ENCODE measurements at places on chromosomes 5 and 9.
A peak's percentile ranks its signal among the peaks of the same experiment; 100 is the strongest.

DNA sequence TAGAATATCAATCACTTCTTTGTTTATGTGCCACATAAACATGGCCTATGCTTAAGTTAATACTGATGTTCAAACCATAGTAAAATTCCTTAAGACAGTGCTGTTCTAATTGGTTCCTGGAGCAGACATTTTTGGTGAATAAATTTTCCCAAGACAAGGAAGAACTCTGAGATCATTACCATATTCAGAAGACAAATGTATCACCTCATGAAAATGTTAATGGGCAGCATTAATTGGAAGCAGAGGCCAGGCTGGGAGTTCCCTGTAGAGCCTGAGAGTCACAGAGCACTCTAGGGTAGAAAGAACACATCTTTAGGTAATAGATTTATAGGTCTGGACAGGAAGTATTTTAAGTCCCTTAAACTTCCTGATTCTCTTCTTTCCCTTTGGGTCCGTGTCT is 240.2 kb downstream of the MAN2A1 start:
- no peak for DNase-seq

DNA sequence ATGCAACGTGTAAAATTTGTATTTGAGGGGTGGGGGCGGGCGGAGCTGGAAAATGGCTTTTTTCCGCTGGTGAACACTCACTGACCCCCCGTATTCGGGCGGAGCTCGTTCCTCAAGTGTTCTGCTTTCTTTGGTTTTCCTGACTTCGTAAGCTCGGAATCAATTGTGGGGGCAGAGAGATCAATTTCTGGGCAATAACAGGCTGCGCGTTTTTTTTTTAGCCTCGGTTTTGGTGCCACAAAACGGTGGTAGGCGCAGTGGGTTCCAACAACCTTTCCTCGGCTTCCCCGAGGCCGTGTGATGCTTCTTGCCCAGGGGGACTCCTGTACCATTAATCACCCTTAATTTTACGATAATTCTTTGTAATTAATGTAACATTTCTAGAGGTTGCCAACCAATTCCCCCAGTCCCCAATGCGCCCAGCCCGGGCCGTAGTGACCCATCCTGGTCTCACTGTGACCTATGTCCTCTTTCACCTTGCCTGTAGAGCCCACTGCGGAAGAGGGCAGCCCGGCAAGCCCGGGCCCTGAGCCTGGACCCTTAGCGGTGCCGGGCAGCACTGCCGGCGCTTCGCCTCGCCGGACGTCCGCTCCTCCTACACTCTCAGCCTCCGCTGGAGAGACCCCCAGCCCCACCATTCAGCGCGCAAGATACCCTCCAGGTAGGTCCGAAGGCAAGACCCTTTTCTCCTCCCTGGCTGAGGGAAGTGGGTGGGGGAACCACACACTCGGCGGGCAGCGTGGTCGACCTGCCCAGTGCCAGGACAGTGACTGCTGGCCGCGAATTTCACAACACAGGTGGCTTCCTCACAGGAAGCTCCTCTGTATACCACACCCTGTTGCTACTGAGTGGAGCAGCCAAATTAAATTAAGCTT is 3.7 kb downstream of the NR4A3 start:
- no peak for DNase-seq

- peak; percentile 88 for DNase-seq
Measured at GRCh38 chr9:136631038-136632000, 31.4 kb upstream of the EGFL7 start.

GRCh38 chr9:71607461-71607881 is 160.8 kb downstream of the CEMIP2 start:
- no peak for DNase-seq

GRCh38 chr5:140801494-140801841 is 611 bp downstream of the PCDHA3 start:
- no peak for DNase-seq

DNA sequence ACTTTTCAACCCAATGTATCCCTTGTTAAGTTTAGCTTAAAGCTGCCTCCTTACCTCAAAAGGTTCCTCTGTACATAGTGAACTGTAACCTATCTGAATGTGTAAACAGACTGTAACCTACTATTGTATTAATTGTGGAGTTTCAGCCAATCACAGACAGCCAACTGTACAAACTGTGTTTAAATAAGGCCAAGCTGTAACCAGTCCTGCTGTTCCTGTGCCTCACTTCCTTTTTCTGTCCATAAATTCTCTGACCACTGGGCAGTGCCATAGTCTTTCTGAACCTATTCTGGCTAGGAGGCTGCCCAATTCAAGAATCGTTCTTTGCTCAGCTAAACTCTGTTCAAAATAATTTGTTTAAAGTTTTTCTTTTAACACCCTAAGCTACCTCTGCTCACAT is 74.7 kb upstream of the DAPK1 start:
- DNase-seq = no peak

DNA sequence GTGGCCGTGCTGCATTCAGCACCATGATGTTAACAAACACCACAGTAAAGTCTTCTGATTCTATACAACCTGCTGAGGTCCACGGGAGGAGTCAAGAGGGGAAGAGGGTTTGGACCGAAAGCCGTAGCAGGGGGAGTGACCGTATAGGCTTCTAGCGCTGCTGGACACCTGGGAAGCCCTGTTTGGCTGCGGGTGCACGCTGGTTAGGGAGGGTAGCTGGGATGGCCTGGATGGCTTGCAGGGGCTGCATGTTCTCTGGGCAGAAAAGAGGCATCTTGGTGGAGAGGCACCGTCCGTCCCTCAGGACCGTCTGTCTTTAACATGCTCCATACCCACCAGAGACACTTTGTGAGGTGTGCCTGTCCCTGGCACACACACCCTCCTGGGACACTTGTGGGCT is 251.0 kb upstream of the IRX1 start:
- DNase-seq = no peak

DNA sequence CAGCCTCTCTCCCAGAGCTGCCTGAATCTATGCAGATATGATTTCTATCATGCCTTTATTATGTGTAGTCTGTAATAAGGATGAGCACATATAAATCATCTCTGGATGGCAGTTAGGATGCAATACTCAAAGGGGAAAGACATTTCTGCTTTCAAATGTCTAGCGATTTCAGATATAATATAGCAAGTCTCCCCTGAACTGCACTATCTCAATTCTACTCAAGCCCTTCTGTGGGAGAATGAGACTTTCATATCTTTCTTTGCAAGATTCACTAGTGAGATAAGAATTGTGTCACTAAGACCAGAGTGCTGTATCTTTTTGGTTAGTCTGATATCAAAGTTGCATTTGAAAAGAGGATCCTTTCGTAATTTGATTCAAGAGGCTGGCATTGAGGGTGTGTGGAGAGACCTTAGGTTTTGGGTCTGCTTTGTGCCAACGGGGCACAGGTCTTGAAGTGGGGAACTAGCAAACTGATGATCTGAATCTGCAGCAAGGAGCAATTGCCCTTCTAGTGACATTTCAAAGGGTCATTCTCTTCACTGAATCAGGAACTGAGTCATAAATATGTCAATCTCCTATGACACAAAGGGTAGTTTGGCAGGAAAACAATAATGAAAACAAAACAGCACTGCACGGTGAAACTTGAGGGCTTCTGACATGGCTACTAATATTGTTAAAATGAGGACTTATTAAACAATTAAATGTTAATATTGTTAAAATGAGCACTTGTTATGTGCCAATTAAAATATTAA is 305.5 kb upstream of the CLINT1 start:
- DNase-seq = no peak

GRCh38 chr9:37905131-37905505 is 1.2 kb upstream of the SLC25A51 start:
- no peak for DNase-seq

- DNase-seq = no peak
Measured at GRCh38 chr5:170491479-170491878, 12.3 kb upstream of the KCNIP1 start.

- DNase-seq = no peak
Measured at GRCh38 chr9:105206821-105207699, 37.4 kb upstream of the SLC44A1 start.

DNA sequence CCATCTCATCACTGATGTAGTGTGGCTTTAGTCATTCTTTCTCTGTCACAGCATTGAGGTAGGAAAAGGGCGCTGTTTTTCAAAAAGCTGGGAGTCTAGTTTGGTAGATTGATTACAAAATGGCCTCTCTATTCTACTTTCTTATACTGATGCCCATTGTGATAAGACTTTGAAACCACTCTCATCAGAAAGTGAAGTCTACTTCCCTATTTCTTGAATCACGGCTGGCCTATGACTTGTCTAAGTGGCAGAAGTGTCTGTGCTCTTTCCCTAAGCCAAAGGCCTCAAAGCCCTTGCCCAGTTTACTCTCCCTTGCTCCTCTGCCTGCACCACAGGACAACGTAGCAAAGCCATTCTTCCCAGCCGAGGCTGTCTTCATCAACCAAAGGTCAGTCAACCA is 83.0 kb upstream of the IL33 start:
- no peak for DNase-seq

GRCh38 chr5:39794513-39795210 is 369.9 kb upstream of the DAB2 start:
- DNase-seq = no peak
